ENCODE measurements at places on chromosomes 6 and 20. TPM values are rescaled to one million over a fixed set of nuclear protein-coding genes. Genes with fewer than 3 reads are reported as not detected.
A peak's percentile ranks its signal among the peaks of the same experiment; 100 is the strongest.

The NINL gene
- total RNA-seq: 2.0 TPM

DNA sequence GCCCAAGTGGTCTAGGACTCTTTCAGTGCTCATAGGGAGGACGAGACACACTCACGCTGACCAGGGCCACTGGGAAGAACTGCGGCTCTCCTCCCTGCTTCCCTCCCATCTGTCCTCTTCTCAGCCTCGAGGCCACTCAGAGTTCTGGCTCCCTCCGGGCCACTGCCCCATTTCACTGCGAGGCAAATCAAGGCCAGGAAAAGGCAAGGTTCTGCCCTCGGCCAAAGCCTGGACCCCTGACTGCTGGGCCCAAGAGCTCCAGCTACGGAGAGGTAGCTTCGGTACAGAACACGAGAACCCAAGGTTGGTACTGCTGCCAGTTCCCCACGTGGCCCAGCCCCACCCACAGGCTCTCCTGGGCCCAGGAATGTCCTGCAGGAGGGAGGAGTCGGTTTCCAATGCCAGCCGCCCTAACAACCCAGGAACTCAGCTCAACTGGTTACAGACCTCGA lies 14.7 kb downstream of the PI16 start:
- H3K27me3 ChIP-seq: no peaks in the 10 kb centered on the region
- peaks cover 7% of the 10 kb centered on the region for H3K4me1 ChIP-seq
- H3K36me3 ChIP-seq: peaks cover 47% of the 10 kb centered on the region

- H3K27ac ChIP-seq: peak within 1 kb of the TSS; percentile 84
- H3K36me3 ChIP-seq: peaks cover 9% of the 10 kb centered on the region
- peak within 1 kb of the TSS; percentile 53 for H3K4me3 ChIP-seq
- no peak for DNase-seq
- H3K27me3 ChIP-seq: peaks cover 69% of the 10 kb centered on the region
Measured at GRCh38 chr6:1311400-1312202, at the start of gene FOXQ1. Gene FOXQ1, plus strand, starts transcription at chr6:1312098. Its CDS starts 607 bp downstream, at chr6:1312705.

- no peaks in the 10 kb centered on the region for H3K4me1 ChIP-seq
- no peak overlapping the region for H3K4me3 ChIP-seq
- no peak for DNase-seq
- H3K27me3 ChIP-seq: no peaks in the 10 kb centered on the region
Measured at GRCh38 chr20:57409672-57410397, 18.6 kb downstream of the RBM38 start.

DNA sequence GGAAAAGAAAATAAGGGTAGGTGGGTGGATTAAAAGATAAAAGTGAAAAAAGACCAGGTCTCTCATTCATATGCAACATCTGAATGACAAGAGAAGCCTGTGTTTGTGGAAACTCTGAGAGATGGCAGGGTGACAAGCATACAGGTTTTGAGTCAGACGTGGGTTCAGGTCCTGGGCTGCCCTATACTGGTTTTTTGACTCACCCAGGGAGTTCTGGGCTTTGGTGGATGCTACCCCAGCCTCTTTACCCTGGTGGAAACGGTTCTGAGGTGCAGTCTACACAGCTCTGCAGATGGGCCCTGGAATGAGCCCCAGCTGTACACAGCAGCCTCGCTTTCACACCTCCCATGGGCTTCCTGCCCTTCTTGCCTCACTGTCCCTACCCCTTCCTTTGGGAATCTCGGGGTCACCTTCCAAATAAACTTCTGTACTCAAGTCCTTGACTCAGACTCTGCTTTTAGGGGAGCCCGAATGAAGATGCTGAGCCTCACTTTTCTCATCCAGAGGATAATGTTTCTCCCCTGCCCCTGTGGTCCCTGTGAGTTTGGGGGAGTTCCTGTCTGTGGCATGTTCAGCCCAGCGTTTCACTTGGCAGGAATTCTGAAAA lies 77.7 kb upstream of the CLDN20 start:
- peaks cover 66% of the 10 kb centered on the region for H3K4me1 ChIP-seq
- H3K27me3 ChIP-seq: no peaks in the 10 kb centered on the region
- peak overlapping the region; percentile 72 for H3K4me3 ChIP-seq
- peak overlapping the region; percentile 98 for H3K27ac ChIP-seq
- peak; percentile 40 for DNase-seq
- H3K36me3 ChIP-seq: peaks cover 49% of the 10 kb centered on the region

DNA sequence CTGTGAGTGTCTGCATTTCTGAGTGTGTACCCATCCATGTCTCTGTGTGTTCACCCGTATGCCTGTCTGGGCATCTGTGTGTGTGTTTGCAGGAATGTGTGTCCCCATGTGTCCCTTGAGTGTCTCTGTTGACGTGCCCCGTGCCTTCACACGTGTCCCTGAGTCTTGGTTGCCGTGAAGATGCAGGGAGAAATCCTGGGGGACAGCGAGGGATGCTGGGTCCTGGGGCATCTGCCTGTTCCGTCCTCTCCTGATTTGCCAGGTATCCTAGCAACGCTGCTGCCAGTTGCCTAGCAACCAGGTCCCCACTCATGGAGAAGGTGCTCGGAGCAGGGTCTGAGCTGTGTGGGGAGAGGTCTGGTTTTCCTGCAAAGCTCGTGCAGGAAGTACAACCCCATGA lies 6.0 kb upstream of the LKAAEAR1 start:
- H3K27ac ChIP-seq: no peak overlapping the region
- H3K36me3 ChIP-seq: no peaks in the 10 kb centered on the region
- H3K4me3 ChIP-seq: no peak overlapping the region
- DNase-seq: no peak
- H3K27me3 ChIP-seq: peaks cover 17% of the 10 kb centered on the region
- H3K4me1 ChIP-seq: no peaks in the 10 kb centered on the region

The MLN gene
- total RNA-seq: not detected

- H3K27ac ChIP-seq: no peak overlapping the region
- H3K4me3 ChIP-seq: no peak overlapping the region
- peaks cover 2% of the 10 kb centered on the region for H3K27me3 ChIP-seq
- DNase-seq: no peak
- H3K36me3 ChIP-seq: no peaks in the 10 kb centered on the region
Measured at GRCh38 chr6:117771403-117771802, 96.1 kb downstream of the NUS1 start.

- H3K36me3 ChIP-seq: peaks cover 24% of the 10 kb centered on the region
- H3K4me3 ChIP-seq: peak overlapping the region; percentile 93
- H3K27ac ChIP-seq: peak overlapping the region; percentile 70
- H3K27me3 ChIP-seq: peaks cover 21% of the 10 kb centered on the region
Measured at GRCh38 chr6:157825243-157825904, 2.3 kb downstream of the SNX9 start.

The FIG4 gene
- total RNA-seq: 7.5 TPM

The ZNF165 gene
- 0.41 TPM for total RNA-seq

- no peak for DNase-seq
- peaks cover 47% of the 10 kb centered on the region for H3K36me3 ChIP-seq
Measured at GRCh38 chr6:16437095-16437494, 198.7 kb downstream of the GMPR start.

DNA sequence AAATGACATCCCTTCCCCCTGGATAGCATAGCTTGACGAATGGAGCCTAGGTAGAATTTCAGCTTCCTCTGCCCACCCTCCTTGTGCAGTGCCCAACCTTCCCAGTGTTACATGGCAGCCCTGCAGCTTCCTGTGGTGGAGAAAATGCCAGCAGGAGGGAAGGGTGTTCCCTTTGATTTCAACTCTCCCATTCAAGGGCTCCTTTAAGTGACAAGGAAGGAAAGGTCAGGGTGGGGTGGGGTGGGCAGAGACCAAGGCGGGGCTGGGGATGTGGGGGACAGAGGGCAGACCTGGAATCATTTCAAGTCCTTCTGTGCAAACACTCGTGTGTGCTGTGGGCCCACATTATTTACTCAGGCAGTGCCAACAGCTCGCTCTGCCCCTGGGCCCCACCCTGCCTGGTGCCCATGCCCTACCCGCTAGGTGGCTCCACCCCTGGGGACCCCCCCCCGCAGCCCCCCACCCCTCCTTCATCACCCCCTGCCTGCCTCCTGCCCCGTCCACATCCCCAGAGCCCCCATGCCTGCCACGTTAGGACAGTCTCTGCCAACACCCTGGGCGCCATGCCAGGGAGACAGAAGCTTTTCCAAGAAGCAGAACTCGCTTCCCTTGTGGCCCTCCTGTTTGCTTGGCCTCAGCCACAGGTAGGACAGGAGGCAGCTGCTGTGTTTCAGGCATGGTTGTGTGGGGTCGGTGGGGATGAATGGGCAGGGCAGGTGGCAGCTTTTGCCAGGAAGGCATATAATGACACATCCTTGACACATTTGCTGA lies 9.4 kb downstream of the SPDEF start:
- DNase-seq: no peak

DNA sequence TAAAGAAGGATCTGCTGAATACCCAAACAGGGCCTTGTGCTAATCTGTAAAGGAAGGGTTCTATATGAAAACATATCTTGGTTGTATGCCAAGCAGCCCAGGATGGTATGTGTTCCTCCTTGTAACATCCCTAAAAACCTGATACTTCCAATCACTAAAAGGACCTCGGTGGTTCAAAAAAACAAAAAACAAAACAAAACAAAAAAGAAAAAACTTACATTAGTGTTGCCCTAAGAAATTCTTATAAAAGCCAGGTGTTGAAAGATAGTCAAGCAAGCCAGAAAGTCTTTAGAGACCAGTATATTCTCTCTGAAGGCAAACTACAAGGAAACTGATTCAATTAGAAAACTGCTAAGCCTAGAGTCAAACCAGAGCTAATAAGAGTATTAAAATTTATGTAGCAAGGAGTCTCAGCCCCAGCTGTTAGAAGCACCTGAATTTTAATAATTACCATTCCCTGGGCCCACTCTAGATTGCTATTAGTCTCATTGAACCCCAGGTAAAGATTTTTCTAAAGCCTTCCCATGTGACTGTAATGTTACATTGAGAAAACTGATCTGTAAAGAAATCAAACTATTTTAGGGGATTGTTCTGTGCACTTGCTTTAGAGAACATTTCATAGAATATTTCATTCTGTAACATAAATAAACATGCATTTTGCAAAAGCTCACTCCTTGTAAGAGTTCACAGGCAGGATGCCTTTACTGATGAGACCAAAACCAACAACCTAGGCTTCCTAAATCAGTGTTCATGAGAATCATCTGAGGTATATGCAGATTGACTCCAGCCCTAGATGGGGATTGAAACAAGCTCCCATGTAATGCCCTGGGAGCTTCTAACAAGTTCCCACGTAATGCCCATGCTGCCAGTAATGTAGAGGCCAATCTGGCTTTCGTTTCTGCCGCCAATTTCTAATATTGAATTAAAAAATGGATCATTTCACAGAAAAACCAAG lies 95.2 kb upstream of the BTN3A2 start:
- no peaks in the 10 kb centered on the region for H3K27me3 ChIP-seq
- peaks cover 39% of the 10 kb centered on the region for H3K4me1 ChIP-seq
- no peak overlapping the region for H3K4me3 ChIP-seq
- H3K27ac ChIP-seq: peak overlapping the region; percentile 73

The LSM14B gene
- total RNA-seq: 43.2 TPM

The ENPP1 gene
- 1.2 TPM for total RNA-seq

DNA sequence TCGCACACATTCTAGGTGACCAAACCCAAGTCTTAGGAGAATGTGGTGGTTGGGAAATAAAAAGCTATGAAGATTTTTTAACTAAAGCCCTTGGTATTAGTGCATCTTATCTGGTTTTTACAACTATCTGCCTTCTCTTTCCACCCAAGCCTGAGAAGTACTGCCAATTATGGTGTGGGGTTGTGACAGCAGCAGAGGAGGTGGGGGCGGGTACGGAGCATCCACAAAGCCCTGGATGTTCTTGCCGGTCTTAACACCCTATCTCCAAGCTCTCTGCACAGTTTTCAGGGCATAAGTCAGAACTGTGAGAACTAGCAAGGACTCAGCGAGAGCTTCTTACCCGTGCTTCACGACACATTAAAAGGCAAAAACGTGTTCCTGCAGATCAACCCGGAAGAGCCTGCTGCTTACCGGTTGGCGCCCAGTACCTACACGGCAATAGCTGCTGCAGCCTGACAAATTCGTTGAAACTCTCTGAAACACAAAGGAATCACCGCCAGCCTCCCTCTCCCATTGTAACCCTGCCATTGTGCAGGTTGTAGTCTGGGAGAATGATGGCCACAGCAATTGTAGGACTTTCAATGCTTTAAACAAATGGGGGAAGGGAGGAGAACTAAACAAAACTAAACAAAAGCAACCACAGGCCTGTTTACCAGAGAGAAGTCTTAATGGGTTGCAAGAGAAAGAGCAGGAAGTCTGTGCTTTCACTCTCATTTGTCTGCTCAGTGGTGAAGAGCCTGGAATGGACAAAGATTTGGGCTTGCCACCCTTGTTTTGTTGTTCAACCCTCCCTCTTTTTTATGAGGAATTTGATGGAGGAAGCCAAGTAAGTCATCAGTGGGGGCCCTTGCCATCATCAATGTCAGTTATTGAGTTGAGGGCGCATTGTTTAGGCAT lies 461.0 kb upstream of the JARID2 start:
- peaks cover 47% of the 10 kb centered on the region for H3K4me1 ChIP-seq
- peaks cover 2% of the 10 kb centered on the region for H3K27me3 ChIP-seq
- peak overlapping the region; percentile 81 for H3K27ac ChIP-seq
- DNase-seq: no peak

- H3K36me3 ChIP-seq: no peaks in the 10 kb centered on the region
- no peak for DNase-seq
- H3K27ac ChIP-seq: peak overlapping the region; percentile 32
- H3K4me1 ChIP-seq: peaks cover 18% of the 10 kb centered on the region
- peaks cover 10% of the 10 kb centered on the region for H3K27me3 ChIP-seq
Measured at GRCh38 chr6:75217193-75217592, 11.3 kb upstream of the COL12A1 start.

- H3K27ac ChIP-seq: no peak overlapping the region
- H3K27me3 ChIP-seq: no peaks in the 10 kb centered on the region
- H3K36me3 ChIP-seq: peaks cover 72% of the 10 kb centered on the region
- H3K4me3 ChIP-seq: no peak overlapping the region
Measured at GRCh38 chr20:50565383-50565782, 55.2 kb downstream of the PTPN1 start.

GRCh38 chr6:36593569-36594028 lies 563 bp upstream of the SRSF3 start:
- peaks cover 43% of the 10 kb centered on the region for H3K36me3 ChIP-seq
- H3K27me3 ChIP-seq: no peaks in the 10 kb centered on the region
- H3K4me1 ChIP-seq: peaks cover 37% of the 10 kb centered on the region
- peak overlapping the region; percentile 100 for H3K27ac ChIP-seq

GRCh38 chr6:33107641-33108040 lies 31.9 kb downstream of the HLA-DPB1 start:
- DNase-seq: no peak
- H3K36me3 ChIP-seq: no peaks in the 10 kb centered on the region
- H3K27me3 ChIP-seq: peaks cover 46% of the 10 kb centered on the region

GRCh38 chr20:9342651-9343050 lies 171.7 kb upstream of the LAMP5 start:
- no peak overlapping the region for H3K27ac ChIP-seq
- no peaks in the 10 kb centered on the region for H3K27me3 ChIP-seq
- no peaks in the 10 kb centered on the region for H3K4me1 ChIP-seq
- DNase-seq: no peak
- no peak overlapping the region for H3K4me3 ChIP-seq

DNA sequence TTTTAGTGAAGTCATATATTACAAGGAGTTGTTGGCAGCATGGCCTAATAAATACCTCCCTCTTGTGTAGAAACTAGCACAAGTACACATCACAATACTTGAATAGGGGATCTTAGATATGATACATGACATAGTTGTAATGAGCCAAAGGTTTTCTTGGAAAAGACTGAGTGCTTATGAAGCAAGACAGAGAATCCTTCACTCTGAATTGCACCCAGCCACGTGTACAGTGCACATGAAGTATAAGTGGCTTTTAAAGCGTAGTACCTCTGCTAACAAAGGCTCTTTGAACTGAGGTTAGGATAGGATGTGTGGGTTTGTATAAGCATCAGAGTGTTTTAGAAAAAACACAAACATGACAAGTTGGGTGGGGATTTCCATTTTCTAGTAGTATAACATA lies 145.5 kb upstream of the STMND1 start:
- peak overlapping the region; percentile 59 for H3K27ac ChIP-seq
- H3K4me1 ChIP-seq: peaks cover 14% of the 10 kb centered on the region
- no peak for DNase-seq
- H3K27me3 ChIP-seq: peaks cover 3% of the 10 kb centered on the region
- H3K4me3 ChIP-seq: no peak overlapping the region
- H3K36me3 ChIP-seq: no peaks in the 10 kb centered on the region

GRCh38 chr6:37042150-37042549 lies 36.7 kb downstream of the FGD2 start:
- H3K27ac ChIP-seq: peak overlapping the region; percentile 18
- no peak for DNase-seq
- peaks cover 7% of the 10 kb centered on the region for H3K36me3 ChIP-seq

Measured in activated T-helper 1 cell treated with anti-CD3 and anti-CD28 coated beads, Interleukin-12 subunit alpha, Interleukin-12 subunit beta, Interleukin-2, Interleukin-4 antibody, amounts not matched to agents 30 ng/mL and 10 ng/mL and 1 ng/mL, durations not matched to agents 14 hours and 24 hours and 36 hours (primary cell).